ENCODE measurements at places on chromosomes 4 and X.

- DNase-seq: no peak
Measured at GRCh38 chrX:33086886-33087285, 124.5 kb downstream of the DMD start.

- no peak for DNase-seq
Measured at GRCh38 chrX:1212532-1212931, at the start of gene CRLF2. TSS of gene CRLF2 (minus strand) at chrX:1212649. CDS start at chrX:1212634, 15 bp downstream.

- no peak for DNase-seq
Measured at GRCh38 chr4:174292473-174292872, 8.8 kb downstream of the CEP44 start.

DNA sequence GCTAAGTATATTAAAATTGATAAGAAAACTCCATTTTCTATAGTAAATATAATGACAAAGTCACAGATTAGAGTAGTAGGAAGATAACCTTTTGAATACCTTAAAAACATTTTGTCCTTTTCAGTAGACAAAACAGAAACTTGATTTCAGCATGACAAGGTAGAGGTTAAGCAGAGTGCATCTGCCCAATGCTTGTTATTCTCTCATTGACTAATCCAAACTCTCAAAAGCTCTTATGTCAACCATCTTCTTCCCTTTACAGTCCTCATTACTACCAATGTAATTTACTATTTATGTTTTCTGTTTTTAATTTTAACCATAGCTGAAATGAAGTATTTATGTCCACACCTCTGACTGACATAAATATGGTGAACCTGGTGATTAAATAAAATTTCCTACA is 11.1 kb downstream of the NIPAL1 start:
- DNase-seq: no peak

- DNase-seq: no peak
Measured at GRCh38 chr4:166014411-166014810, 141.4 kb downstream of the TLL1 start.

GRCh38 chrX:144335402-144335801 is 451.5 kb downstream of the UBE2NL start:
- no peak for DNase-seq

- DNase-seq: no peak
Measured at GRCh38 chrX:41711021-41711667, 12.8 kb upstream of the GPR82 start.

- DNase-seq: no peak
Measured at GRCh38 chr4:14193601-14194000, 566.1 kb upstream of the BOD1L1 start.

GRCh38 chrX:97398030-97398551 is 514.4 kb downstream of the RPA4 start:
- no peak for DNase-seq

DNA sequence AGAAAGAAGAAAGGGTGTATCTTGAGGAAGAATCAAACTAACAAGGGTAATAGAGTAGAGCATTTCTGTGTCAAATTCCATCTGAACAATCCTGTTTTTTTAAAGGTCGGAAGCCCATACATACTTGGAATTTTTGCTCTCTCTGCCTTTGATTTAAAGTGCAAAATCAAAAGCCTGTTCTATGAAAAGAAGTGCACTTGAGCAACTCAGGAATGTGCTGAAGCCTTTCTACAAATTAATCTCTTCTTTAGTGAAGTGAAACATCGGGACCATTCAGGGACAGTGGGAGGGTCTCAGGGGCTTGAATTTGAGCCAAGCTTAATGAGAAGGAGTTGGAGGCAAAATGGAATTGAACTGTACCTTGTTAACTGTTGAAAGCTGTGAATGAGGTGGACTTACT is 1008.5 kb upstream of the LCORL start:
- no peak for DNase-seq

DNA sequence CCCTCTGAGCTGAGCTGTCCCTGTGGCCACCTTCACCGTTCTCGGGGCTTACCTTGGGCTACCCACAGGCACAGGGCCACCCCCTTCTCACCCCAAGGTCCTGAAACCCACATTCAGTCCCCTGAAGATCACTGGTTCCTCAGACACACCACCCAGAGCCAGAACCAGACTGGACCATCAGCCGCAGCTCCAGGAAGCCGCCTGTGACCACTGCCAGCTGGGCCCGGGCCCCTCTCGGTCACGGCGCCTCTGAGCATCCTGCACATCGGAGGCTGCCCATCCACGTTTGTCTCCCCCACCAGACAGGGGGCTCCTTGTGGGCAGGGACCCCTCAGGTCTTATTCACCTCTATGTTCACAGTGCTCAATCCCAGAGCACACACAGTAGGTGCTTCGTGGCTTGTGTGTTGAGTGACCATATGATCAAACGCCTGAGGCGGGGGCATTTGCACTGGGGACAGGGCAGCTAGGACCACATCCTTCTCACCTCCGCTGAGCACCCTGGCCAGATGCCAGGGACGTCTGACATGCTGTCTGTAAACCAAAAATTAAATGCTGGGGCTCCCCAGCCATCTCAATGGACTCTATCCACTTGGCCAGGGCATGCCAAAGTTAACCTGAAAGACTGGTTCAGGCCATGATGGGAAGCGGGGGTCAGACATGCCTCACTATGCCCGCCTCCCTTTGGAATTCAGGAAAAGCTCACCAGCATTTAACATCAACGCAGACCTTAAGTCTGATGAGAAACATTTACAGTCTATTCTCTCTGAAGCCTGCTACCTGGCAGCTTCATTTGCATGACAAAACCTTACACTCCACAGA is 109.4 kb upstream of the AFAP1 start:
- DNase-seq: no peak

DNA sequence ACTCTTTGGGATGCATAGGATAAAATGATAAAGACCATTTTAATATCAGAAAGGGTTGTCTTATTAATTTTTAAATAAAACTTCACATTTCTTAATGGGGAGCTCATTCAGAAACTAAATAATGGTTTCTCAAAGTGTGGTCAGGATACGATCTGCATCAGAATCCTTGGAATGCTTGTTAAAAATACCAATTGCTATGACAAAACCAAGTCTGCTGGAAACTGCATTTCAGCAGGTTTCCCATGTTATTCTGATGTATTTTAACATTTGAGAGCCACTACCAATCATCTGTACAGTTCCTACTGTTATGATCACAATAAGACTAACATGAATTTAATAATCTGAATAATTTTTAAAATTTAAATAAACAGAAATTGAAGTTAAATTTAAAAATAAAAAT is 115.1 kb downstream of the SOWAHB start:
- DNase-seq: no peak

GRCh38 chr4:138925495-138925894 is 90.1 kb upstream of the NOCT start:
- no peak for DNase-seq

GRCh38 chrX:55450259-55450658 is 1.7 kb upstream of the MAGEH1 start:
- no peak for DNase-seq

DNA sequence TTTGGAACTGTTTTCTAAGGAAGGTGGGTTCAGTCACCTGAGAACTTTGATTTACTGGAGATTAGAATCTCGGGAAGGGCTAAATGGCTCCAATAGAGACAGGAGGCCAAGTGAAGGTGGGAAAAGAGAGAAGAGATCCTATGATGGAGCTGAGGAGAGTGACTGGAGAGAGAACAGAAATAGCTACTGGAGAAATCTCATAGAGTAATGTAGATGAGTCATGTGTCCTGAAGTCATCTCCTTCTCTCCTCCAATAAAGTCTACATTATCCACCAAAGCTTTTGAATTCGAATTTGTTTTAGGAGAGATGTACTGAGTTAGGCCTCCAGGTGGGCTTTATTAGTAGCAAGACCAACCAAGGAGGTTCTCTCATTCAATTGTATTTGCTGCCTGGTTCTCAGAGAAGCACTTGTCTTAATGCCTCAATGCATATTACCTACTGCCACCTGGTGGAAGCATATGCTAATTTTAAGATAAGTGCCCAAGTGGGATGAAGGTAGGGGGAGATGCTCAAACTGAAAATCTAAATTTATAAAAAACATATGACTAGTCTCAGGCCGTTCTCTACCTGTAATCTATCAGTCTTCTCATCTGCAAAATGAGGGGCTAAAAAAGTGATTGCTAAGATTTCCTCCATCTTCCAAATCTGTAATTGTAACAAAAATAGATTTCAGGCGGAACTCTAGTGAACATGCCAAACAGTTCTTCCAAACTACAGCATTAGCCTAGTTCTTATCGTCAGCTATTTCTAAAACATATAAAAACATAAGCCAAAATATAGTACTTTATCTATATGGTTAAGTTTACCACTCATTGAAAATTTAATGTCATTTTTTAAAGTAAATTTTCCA is 24.4 kb downstream of the TXK start:
- no peak for DNase-seq

DNA sequence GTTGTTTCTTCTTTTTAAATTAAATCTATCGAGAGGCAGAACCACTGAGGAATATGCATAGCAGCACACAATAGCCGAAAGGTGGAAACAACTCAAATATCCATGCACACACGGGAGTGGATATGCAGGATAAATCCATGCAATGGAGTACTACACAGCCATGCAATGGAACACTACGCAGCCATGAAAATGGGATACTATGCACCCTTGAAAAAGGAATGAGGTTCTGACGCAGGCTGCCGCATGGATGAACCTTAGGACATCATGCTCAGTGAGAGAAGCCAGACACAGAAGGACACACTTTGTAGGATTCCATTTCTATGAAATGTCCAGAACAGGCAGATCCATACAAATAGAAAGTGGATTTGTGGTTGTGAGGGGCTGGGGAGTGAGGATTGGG is 18.4 kb upstream of the P2RY8 start:
- no peak for DNase-seq

DNA sequence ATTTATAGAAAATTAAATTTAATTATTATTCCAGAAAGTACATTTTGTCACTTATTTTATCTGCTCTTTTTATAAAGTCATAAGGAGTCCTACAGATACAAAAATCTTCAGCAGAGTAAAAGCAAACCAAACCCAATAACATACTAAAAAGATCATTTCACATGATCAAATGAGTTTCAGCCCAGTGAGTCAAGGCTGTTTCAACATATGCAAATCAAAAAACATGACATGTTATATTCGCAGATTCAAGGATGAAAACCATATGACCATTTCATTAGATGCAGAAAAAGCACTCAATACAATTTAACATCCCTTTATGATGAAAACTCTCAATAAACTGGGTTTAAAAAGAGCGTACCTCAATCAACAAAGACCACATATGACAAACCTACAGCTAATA is 214.3 kb downstream of the FAT4 start:
- no peak for DNase-seq

GRCh38 chrX:134025986-134026545 is 40.7 kb upstream of the GPC3 start:
- DNase-seq: no peak

GRCh38 chr4:53782458-53782845 is 191.2 kb upstream of the LNX1 start:
- DNase-seq: no peak

GRCh38 chrX:24659646-24660045 is 12.5 kb upstream of the PCYT1B start:
- no peak for DNase-seq

GRCh38 chr4:139279760-139280620 is at the start of gene MGARP:
TSS of gene MGARP (minus strand) at chr4:139280225. CDS start at chr4:139280158, 67 bp downstream.
- DNase-seq: peak; percentile 53

- DNase-seq: no peak
Measured at GRCh38 chrX:19947612-19948011, 43.2 kb downstream of the BCLAF3 start.

GRCh38 chr4:162839814-162840213 is 326.9 kb downstream of the NAF1 start:
- DNase-seq: no peak

DNA sequence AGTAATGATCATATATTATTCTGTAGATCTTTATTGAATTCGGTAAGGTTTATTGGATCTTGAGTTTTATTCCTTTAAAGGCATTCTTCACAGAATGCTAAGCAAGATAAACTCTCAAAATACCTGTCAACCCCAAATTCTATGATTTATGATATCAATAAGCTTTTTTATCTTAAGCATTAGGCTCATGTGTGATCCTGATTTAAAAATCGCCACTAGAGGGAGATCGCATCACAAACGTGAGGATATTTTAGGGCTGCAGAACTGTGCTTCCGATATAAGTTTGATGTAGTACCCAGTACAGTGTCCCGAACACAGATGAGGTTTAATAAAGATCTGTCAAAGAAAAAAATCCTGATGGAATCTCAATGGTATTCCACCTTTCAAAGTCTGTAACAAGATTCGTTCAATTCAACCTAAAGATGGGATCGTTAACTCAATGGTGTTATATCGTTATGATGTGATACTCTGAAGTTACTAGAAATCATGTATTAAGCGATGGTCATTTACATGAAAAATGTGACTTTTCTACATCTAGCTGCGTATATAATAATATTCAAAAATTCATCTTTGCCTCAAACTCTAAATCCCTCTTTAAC is 169.0 kb downstream of the CORIN start:
- DNase-seq: no peak

- no peak for DNase-seq
Measured at GRCh38 chr4:78584863-78585547, 33.4 kb downstream of the ANXA3 start.

GRCh38 chrX:16870095-16870861 is at the start of gene RBBP7:
TSS of gene RBBP7 (minus strand) at chrX:16870362. CDS start at chrX:16870053, 309 bp downstream.
- DNase-seq: peak; percentile 92

DNA sequence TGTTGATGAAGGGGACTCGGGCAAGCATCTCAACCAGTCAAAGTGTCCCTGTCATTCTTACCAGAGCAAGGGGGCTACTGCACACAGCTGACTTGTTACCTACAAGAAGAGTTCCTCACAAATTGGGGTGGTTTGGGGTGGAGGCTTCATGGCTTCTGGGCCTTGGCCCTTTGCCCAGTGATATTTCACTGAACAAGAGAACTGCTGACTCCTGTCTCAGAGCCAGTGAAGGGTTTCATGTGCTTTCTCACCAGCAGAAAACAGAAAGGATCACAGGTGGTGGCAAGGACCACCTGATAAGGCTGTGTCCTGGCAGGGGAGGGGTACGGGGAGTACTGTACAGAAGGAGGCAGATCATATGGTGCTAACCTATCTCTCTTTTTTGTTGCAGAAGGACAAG is 53.5 kb downstream of the DLG3 start:
- DNase-seq: no peak

DNA sequence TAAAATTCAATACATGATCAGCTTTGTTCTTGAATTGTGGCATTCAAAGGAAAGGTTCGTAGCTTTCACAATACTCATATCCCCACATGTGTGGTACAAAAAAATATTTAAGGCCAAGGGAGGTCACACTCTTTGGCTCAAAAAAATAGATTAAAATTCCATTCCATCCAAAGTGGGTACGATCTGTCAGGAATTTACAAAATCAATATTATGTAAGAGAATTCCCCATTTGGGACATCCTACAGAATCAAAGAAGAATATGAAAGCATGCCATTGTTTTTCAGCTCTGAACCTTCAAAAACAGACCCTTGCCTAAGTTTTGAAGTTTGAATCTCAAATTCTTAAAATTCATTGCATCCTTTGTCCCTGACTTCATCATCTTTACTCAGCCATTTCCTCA is 85.8 kb downstream of the MID1 start:
- DNase-seq: no peak

DNA sequence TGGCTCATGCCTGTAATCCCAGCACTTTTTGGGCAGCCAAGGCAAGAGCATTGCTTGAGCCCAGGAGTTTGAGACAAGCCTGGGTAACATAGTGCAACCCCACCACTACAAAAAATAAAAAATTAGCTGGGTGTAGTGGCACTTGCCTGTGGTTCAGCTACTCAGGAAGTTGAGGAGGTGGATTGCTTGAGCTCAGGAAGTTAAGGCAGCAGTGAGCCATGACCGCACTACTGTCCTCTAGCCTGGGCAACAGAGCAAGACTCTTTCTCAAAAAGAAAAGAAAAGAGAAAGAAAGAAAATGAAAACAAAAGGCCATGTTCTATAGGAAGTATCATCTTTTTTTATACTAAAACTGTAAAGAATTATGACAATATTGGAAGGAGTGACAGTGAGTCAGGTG is 38.5 kb downstream of the NEK1 start:
- DNase-seq: no peak

Data from posterior cingulate gyrus (tissue), 11 donors.